NCI-H446 (cell line): ENCODE measurements at places on chromosomes 3 and 15.
A peak's percentile ranks its signal among the peaks of the same experiment; 100 is the strongest.

DNA sequence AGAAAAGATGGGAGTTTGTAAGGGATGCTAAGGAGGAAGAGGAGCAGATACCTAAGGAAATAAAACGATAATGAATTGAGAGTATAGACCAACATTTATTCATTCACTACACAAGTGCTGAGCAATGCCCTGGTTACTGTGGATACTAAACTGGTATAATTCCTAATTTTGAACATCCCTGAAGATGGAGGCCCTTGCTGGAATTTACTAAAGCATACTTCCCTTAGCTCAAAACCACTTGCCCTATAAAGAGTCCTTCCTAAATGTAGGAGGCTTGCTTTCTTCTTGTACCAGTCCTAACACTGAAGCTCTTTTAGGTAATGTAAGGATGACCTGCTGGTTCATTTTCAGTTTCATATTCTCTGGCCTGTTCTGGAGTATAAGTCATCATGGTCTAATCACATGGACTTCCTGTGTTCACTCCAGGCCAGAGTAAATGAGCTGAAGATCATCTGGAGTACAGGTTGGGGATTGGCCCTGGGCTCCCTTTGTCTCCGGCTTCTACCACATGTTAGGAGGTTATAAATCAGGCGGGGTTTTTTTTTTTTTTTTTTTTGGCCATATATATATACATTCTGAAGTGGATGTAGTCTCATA is 40.1 kb upstream of the MTMR10 start:
- no peak for DNase-seq

DNA sequence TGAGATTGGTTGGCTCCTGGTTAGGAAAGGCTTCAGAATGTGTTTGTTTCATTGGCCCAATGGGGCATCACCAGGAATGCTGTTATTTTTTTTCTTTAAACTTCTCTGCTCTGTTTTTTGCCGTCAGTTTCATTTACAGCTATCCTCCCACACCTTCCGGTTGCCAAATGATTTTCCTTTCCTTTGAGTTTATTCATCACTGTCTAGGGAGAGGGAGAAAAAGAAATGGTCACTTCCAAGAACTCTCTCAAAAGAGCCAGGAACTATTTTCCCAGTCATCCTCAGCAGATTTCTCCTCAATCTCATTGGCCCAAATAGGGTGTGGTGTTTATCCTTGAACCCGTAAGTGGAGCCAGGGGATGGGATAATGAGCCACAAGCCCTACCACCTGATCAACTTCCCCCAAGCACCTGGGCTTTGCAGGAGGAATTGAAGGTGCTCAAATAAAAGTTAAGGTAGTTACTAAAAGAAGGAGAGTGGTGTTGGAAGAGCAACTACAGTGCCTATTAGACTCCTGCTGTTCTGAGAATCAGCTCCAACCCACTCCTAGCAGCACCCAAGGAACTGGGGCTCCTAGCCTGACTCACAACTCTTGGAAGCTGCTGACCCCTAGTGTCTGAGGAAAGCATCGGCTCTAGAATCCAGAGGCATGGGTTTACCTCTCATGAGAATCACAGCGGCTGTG is 183.8 kb upstream of the IL12A start:
- peak; percentile 57 for DNase-seq

DNA sequence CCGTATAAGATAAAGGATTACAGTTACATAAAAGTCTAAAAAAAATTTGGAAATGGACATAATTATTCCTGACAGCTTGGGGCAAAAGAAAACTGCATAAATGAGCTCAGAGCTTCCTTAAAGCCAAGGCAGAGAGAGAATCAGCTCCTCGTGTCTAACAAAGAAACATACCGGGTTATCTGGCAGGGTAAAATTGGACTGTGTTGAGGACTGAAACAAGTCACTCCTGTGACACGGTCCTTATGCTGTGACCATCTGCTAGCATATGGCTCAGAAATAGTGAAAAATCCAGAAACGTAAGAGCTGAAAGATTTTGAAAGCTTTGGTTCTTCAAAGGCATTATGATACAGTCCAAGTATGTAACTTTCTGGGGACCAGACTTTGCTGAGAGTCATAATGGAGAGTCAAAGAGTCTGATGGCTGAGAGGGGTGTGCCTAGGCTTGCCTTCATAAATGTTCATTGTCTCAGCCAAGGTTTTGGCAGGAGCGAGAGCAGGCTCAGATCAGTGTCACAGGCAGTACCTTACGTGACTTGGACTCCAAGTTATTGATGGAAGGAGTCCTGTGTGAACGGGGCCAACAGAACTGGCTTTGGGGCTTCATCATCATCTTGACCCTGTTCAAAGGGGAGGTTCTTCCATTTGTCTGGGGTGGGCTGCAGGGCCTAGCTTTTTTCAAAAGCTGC is 12.5 kb downstream of the MAP6D1 start:
- DNase-seq: no peak

- no peak for DNase-seq
These were observed 128.7 kb upstream of the WNT5A start for GRCh38 chr3:55615694-55616295.

DNA sequence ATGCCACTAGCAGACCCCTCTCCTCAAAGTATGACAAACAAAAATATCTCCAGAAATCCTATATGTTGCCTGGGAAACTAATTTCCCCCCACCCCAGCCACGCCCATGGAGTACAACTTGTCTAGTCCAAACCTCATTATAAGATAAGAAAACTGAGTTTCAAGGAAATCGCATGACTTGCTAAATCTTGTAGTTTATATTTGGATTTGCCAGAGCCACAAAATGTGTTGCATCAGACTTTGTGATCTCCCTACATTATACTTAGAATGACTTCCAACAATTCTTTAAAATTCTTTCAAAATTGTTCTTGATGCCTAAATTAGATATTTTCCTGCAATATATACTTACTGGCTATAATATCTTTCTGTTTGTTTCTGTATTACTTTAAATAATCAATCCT is 1034.4 kb downstream of the IGSF11 start:
- DNase-seq: no peak

GRCh38 chr3:123311201-123311600 is 109.5 kb downstream of the SEC22A start:
- DNase-seq: no peak

DNA sequence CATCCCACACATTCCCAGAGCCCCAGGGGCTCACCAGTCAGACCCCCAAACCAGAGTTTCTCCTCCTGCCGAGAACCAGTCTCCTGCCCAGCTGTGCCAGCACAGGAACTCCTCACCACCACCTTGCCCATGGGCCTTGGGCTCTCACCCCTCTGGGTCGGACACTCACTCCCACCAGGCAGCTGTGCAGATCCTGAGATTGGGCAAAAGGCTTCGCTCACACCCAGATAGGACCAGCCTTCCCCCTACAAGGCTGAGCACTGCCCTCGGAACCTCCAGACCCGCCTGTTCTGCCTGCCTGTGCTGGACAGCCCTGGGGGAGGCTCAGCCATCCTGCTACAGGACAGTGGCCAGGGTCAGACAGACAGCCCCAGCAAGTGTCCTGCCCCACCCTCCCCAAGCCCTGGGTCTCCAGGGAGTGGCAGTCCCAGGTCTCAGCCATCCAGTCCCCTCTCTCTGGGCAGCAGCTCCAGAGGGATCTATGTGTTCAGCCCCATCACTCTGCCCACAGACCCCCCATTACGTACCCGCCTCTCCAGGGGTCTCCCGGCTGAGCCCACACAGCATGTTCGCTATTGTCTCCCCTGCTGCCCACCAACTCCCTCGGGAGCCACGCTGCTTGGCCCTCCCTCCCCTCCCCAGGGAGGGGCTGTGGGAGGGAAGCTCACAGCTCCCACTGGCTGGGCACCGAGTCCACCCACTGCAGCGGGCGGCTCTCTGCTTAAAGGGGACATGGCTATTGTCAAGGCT is at the start of gene GRIP2:
TSS of gene GRIP2 (minus strand) at position 601 of the 750 bp plus-strand sequence. CDS start at position 567, 34 bp downstream.
- no peak for DNase-seq

DNA sequence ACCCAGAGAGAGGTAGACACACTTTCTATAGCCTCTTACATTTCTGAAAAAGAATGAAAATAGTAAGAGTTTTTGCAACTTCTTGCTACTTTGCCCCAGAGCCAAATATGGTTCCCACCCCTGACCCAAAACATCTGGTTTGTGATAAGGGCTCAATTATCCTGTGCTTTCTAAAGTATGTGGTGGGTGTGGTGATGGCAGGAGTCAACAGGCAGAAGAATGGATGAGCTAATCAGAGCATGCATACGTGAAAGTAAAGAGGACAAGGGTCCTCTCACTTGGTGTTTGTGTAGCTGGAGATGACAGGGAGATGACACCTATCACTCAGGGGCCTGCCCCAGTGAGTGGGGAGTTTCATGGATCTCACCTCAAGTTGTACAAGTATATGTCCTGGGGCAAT is 19.1 kb downstream of the KBTBD8 start:
- no peak for DNase-seq

DNA sequence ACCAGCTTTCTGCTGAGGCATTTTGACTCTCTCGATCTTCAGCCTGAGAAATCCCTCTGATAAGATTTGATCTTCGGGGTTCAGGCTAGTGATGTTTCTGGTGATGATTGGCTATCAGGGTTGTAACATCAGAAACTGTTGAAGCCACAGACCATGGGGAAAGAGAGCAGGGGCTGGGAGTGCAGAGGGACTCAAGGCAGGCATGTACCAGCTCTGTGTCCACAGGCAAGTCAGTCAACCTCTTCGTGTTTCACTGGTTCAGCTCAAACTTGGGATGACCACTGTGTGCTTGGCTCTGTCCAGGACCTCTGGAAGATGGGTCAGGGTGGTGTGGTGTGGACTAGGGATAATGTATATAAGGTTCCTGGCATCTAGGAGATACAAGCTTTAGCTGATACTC is 116.5 kb downstream of the EEFSEC start:
- no peak for DNase-seq

DNA sequence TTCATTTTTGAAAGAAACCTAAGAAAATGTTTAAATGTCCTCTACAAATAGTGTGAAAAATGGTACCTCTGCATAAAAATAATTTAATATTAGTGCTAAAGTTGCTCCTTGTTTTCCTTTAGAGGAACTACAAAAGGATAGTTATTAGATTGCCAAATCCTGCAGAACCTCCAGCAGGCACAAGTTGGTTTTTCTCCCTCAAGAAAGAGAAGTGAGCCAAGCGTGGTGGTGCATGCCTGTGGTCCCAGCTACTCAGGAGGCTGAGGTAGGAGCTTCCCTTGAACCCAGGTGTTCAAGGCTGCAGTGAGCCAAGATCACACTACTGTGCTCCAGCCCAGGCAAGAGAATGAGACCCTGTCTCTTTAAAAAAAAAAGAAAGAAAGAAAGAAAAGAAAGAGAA is 85.1 kb upstream of the TSEN2 start:
- DNase-seq: no peak

- no peak for DNase-seq
These were observed 7.4 kb upstream of the RBPMS2 start for GRCh38 chr15:64782751-64783150.

GRCh38 chr15:31197497-31198414 is 96.2 kb upstream of the TRPM1 start:
- DNase-seq: peak; percentile 6

- no peak for DNase-seq
These were observed 29.2 kb downstream of the MYLK start for GRCh38 chr3:123854905-123855304.

DNA sequence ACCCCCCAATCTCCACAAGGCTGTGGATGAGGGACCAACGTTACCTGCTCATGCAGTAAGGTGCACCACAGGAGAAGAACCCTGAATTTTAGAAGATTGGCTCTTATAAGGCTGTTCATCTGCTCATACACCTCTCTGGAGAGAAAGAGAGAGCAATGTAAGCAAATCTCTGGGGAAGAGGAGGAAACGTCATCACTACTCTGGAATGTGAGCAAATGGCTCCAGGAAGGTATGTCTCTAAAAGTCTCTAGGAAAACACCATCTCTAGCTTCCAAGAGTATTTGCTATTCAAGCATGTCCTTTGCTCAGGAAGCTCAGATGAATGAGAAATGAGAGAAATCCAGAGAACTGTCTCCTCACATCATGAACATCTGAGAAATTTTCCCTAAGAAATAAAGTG is 235.4 kb downstream of the TBL1XR1 start:
- no peak for DNase-seq

DNA sequence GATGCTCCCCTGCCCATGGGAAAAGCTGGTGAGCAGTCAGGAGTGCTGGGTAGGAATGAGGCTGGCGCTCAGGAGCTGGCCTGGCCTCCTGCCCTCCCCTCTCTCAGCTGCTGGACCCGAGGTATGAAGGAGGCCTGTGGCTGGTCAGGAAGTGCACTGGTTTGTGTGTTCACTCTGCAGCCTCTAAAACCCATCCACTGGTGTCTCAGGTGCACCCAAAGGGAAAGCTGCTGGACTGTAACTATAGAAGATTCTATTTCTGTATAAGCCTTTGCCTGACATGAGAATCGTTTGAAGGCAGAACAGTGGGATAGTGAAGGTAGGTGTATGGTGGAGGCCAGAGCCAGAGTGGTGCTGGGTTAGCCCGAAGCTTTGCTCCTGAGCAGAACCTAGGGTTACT is 5.7 kb upstream of the CPNE9 start:
- no peak for DNase-seq

DNA sequence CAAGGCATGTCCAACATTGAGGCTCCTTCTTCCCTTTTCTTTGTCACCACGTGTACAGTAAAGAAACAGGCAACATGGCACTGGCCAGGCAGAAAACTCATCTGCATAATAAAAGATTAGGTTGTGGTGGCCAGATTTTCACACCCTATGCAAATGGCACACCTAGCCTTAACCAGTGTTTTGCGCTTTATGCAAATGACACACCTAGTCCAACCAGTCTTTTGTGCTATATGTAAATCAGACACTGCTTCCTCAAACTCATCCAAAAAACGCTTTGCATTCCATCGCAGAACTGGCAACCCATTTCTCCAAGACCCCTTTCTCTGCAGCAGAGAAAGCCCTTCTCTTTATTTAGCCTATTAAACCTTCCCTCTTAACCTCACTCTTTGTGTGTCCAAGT is 109.1 kb downstream of the ZNF385D start:
- DNase-seq: no peak
